ENCODE measurements at places on chromosomes 4 and X.
A peak's percentile ranks its signal among the peaks of the same experiment; 100 is the strongest.

GRCh38 chr4:149549911-149550310, 265.7 kb downstream of the IQCM start:
- DNase-seq = peak; percentile 34

GRCh38 chr4:188246488-188246887, 107.2 kb downstream of the TRIML1 start:
- no peak for DNase-seq

GRCh38 chrX:48702716-48703115, 6.2 kb downstream of the SUV39H1 start:
- DNase-seq = no peak

DNA sequence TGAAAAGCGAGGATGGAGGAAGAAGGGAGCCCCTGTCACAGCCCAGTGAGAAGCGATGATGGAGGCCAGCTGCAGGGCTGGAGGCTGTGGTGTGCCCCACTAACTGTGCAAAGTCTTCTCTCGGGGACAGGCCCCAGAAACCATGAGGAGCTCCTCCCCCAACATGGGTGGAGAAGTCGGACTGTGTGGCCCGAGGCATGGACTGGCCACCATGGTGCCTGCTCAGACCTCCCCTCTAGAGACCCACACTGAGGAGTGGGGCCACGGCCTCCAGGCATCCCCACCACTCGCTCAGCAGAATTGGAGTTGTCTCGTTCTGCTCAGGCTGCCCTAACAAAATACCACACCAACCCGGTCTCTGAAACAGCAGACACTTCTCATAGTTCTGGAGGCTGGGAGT, 12.2 kb upstream of the PDE6B start:
- DNase-seq = no peak

- no peak for DNase-seq
Observed at GRCh38 chr4:135244056-135244455, 1042.5 kb upstream of the PABPC4L start.

DNA sequence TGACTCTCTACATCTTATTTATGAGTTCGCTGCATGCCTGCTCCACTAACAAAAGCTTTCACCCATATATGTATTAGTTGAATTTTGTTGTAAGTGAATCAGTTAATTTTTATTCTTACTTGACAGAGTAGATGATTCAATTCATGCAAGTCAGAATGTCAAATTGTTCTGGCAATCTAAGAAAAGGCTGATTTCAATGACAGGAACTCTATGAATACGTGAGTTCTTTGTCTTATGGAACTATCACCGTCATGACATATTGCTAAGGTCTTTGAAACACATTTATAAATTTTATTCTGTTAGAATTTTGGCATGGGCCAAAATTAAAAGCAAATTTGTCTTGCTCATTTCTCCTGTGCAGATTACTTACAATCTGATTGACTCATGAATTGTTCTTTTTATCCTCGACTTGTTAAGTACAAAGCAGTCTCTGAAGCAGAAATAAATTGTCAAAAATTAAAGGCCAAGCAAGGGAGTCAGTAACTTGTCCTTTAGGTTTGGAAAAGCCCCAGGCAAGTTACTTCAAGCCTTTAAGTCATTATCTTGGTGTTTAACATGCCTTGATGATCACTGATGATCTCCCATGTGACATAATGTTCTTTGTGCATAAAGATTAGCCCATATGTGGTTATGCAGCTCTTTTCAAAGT, 89.0 kb upstream of the GC start:
- DNase-seq = peak; percentile 9

- no peak for DNase-seq
Observed at GRCh38 chrX:125132274-125132673, 187.4 kb upstream of the TEX13C start.

DNA sequence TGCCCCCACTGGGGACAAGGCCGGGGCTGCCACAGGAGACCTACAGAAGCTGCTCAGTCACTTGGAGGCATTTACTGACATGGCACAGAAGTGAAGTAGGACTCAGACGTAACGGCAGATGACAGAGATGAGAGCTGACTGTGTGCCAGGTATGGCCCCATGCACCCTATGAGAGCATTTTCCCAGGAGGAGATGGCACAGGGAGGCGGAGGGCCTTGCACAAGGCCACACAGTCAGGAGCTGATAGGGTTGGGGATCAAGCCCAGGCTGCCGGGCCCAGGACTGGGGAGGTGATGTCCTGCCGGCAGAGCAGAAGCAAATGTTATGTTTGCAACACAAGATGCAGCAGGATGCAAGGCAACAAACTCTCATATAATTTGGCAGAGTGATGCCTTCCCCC, 34.1 kb downstream of the NAT8L start:
- DNase-seq = no peak

- DNase-seq = peak; percentile 29
Observed at GRCh38 chr4:8225706-8226443, 26.8 kb downstream of the SH3TC1 start.

GRCh38 chrX:106615041-106615440, 3.3 kb downstream of the RADX start:
- peak; percentile 18 for DNase-seq

- DNase-seq = no peak
Observed at GRCh38 chr4:28369499-28369898, 1508.9 kb downstream of the STIM2 start.

DNA sequence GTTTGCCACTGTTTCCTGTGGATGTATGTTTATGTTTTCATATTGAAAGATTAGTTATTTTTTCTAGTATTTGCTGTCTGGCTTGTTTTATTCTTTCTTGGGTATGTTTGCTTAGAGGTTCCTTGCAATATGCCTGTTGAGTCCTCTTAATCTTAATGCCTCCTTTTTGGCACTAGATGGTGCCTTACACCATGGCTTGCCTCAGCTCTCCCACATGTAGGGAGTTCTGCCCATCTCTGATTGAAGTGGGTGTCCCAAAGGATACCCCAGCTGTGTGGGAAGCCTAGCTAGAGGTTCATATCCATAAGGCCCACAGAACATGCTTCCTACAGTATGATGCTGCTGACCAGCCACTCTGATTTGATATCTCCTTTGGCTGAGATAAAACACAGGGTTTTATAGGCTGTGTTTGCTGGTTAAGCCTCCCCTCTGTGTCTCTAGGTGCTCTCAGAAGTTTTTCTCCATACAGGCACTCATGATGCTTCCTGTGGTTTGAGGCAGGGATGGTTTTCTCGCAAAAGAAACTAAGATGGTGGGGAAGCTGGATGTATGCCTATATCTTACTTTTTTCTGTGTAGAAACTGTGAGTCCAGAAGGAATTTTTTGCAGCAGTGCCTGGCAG, 162.4 kb downstream of the ASB9 start:
- no peak for DNase-seq

GRCh38 chr4:55468724-55469123, 73.0 kb downstream of the TMEM165 start:
- peak; percentile 58 for DNase-seq

DNA sequence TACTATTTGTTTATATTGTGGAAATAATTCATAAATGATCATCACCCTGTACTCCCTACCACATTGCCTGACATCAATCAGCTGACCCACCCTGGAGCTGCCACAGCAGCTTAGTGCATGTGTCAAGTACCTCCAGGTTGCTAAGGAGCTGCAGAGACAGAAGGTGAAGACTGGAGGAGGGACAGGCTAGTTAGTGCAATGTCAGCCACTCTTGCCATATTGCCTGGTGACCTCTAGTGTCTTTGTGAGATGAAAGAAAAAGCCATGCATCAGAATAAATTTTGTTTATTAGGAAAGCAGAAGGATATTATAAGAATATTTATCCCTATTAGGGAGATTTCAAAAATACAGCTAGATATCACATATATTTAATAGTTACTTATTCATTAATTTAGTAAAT, 243.9 kb upstream of the FAT4 start:
- no peak for DNase-seq

DNA sequence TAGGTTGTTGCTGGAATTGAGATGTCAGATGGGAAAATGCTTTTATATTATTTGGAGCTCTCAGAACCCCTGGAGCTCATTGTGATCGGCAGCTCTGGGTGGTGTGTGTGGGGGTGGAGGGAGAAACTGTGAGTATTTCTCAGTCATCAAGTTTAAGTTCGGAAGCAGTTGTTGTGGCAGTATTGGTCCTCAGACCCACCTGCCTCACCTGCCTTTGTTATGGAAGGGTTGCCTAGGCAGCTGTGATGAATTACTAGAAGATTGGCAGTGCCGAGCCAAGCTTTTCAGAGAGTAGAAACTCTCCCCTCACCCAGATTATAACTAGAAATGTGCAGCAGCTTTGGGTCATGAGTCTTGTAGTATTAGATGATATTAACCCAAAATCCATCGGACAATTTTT, 9.5 kb downstream of the IGSF1 start:
- no peak for DNase-seq

DNA sequence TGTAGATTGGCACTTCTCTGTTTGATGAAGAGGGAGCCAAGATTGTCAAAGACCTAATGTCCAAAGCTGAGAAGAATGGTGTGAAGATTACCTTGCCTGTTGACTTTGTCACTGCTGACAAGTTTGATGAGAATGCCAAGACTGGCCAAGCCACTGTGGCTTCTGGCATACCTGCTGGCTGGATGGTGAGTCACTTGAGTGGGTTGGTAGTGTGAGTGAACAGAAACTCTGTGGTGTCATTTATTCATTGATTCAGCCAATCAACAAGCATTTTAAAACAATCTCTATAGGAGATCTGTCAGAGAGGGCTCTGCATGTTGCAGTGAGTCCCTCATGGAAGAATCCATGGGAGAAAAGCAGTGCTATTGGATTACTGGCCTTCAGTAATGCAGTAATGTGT, 16.3 kb downstream of the TAF9B start:
- DNase-seq = peak; percentile 69

- no peak for DNase-seq
Observed at GRCh38 chr4:54256491-54257486, 27.7 kb downstream of the PDGFRA start.

- no peak for DNase-seq
Observed at GRCh38 chrX:19089555-19090040, 32.7 kb downstream of the ADGRG2 start.

DNA sequence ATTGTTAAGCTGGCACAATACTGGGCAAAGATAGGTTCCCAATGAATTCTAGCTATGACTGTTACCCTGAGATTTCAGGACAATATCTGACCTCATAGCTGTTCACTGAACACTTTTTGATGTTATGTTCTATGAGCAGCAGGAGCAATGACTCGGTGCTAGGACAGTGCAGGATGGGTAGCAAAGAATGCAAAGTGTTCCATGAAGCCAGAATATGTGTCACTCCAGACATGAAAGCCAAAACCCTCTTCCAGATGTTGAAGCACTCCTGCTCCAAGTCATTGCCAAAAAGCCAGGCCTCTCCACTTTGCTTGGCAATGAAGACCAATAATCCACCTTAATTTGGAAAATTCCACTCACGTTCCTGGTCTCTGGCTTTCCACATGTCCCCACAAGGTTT, 300.9 kb upstream of the CPEB2 start:
- no peak for DNase-seq

- DNase-seq = no peak
Observed at GRCh38 chrX:45143455-45143854, 57.2 kb downstream of the DIPK2B start.

DNA sequence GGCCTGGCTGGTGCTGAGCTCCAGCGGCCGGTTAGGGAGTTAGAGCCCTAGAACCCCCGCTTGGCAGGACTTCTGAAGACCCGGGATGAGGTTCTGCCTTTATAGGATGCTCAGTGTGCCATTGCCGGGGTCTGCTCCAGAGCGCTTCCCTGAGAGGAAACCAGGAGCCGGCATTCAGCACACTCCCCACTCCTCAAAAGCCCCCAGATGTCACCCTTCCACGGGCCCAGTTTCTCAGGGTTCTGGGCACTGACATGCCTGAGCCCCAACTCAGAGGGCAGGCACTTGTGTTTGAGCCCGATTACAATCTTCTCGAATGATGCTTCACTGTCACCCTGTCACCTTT, 6.5 kb downstream of the NKX3-2 start:
- DNase-seq = no peak

DNA sequence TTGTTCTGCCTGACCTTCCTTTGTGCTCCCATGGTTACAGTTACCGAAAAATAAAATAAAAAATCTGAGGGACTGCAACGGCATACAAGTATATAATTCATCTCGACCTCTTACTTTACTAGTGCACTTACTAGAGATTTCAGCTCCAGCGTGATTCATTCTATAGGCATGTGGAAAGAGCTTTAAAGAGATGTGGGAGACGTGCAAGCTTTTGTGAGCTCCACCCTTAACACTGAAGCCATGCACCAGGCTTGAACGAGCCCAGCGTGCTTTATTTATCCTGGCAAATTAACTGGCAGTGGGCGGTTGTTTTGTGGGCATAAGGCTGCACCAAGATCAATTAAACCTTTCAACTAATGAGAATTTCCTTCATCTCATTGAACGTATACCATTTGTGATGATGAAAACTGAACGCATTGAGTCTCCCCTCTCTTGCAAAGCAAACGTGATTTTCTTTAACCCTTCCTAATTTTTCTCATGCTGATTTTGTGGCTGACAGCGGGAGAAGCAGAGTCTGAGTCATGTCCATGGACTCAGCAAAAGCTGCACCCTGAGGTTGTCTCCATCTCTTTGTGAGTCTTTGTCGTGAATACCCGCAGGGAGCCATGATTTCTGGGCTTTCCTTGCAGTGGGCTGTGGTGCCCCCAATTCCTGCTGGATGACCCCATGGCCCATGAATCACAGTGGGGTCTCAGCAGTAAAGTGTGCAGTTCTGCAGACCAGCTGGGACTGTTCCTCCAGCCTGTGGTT, 60.1 kb downstream of the MXRA5 start:
- peak; percentile 80 for DNase-seq

Data from astrocyte of the hippocampus (primary cell).